ENCODE measurements at places on chromosomes 7 and 10.

DNA sequence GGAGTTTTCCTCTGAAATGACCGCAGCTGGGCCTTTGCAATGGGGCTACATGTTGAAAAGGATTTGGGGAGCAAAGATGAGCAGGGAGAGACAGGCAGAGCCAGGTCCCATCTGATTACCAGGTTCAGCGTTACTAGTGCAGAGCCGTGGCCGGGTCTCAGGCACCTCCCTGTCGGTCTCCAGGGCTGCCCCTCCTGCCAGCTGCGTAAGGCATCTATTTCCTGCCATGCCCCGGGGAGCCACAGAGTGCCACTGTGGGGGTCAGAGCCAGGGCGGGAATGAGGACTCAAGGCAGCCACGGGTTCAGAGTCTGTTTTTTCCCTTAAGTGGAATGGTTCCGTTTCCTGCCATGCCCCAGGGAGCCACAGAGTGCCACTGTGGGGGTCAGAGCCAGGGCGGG, 382.6 kb upstream of the SHH start:
- no peak for DNase-seq

GRCh38 chr10:91105269-91105668, 115.2 kb upstream of the PCGF5 start:
- no peak for DNase-seq

GRCh38 chr10:128180843-128181242, 54.6 kb upstream of the MKI67 start:
- DNase-seq, result no peak

- peak; percentile 4 for DNase-seq
Measured at GRCh38 chr10:28991333-28992270, 297.3 kb upstream of the LYZL1 start.

DNA sequence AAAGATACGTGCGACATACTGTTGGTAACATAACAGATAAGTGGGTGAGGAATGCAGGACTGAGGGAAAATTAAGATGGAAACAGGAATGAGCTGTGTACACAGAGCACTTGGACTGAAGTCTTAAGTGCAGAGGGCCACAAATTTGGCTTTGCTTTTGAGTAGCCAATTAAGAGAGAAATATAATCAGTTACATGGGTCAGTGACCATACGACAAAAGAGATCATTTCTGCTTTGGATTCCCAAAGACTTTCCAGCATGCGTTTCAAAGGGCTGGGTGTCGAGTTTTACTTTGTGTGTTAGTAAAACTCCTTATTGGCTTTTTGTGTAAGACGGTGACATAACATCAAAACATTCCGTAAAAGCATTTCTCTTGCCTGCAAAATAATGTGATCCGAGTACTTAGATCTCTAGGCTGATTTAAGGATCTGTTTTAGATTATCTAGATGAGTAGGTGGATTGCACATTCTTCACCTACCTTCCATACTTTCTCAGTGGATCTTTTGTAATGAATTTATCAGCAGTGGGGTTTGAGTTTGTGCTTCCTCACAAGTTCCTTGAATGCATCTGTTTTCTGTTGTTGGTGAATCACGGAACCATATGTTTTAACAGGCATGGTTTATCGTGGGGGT, 7.5 kb downstream of the RABGEF1 start:
- DNase-seq, result no peak

GRCh38 chr7:27889800-27890199, 149.8 kb downstream of the TAX1BP1 start:
- no peak for DNase-seq

DNA sequence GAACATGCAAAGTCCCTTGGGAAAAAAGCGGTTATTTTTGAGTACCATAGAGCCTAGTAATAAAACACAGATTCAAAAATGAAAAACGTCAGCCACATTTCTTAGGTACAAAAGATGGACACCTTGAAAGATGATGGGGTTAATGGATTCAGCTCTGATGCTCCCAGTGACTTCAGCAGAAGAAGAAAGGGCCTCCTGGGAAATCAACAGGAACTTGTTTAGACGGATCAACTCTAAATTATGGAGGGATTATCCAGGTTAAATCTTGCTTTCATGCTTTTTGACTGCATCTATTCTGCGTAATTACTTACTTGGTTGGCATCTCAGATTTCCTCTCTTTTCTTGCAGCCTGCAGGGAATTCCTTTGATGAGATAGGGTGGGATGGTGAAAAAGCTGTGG, 82.5 kb downstream of the TMEM178B start:
- no peak for DNase-seq

DNA sequence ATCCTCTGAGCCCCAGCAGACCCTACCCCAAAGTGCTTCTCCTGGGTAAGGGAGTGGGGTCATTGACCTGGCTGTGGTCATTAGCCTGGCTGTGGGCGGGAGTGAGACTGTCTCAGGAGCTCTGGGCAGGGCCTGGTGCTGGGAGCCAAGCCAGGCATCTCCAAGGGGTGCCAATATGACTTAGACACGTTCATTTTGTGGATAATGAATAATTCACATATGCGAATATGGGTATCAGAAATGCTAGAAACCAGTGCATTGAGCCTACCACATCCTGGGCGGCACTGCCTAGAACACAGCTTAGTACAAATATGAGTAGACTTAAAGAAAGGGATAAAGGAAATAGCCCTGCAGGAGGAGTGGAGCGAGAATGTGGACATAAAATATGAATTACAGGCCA, 14.4 kb upstream of the SRRM3 start:
- DNase-seq, result no peak

Data from NCI-H187 (cell line).